ENCODE measurements at places on chromosomes 12 and 14. TPM values are rescaled to one million over a fixed set of nuclear protein-coding genes. Genes with fewer than 3 reads are reported as not detected.

ALG10B gene
- 5.9 TPM for total RNA-seq

PTPRO gene
- 29.9 TPM for total RNA-seq

TSFM gene
- total RNA-seq = 32.1 TPM

SLC7A8 gene
- 8.6 TPM for total RNA-seq

- DNase-seq = no peak
These were observed 66.3 kb downstream of the GPR135 start for GRCh38 chr14:59398841-59399240.

C1QL4 gene
- total RNA-seq = 3.8 TPM

DNA sequence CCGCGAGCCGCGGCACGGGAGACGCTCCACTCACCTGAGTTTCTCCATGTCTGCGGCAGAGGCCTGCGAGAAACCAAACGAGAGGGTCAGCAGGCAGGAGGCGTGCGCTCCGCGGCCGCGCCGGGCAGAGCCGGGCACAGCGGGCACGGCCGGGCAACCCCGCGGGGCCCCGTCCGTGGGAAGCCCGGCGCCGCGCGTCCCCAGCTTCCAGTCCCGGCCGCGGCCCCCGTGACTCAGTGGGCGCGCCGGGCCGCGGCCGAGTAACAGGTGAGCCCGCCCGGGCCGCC lies 19.4 kb downstream of the BEGAIN start:
- no peak for DNase-seq

TAS2R19 gene
- 15.9 TPM for total RNA-seq

- no peak for DNase-seq
These were observed 21.9 kb downstream of the KITLG start for GRCh38 chr12:88558340-88558867.

- no peak for DNase-seq
These were observed 446.7 kb upstream of the GARIN6 start for GRCh38 chr12:99200711-99201384.

- no peak for DNase-seq
These were observed 242.7 kb upstream of the KRR1 start for GRCh38 chr12:75754141-75754540.

DNA sequence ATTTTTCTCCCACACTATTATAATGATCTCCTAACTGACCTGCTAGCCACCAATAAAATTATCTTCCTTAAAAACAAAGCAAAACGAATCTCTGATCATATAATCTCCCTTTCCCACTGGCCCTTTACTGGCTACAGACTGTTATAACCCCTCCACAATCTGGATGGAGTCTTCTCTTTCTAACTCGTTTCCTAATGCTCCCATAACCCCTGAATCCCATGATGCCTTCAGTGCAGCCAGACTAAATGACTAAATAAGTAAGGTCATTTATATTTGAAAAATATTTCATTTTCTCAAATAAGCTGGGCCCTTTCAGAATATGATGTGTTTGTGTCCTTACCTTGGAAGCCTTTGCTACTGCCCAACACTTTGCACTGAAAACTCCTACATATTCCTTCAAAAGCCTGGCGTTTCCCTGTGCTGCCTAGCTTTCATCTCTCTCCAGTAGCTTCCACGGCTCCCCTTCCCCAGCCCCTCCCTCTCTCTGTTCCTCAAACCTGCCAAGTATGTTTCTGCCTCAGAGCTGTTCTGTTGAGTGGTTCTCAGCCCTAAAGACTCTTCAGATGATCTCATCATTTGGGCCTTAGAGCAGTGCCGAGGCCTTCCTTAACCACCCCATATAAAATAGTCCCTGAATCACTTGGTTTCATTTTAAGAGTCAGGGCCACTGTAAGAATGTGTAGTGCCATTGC lies 91.7 kb downstream of the MYRFL start:
- DNase-seq = no peak

ATF1 gene
- total RNA-seq = 49.3 TPM

CLEC14A gene
- 24.2 TPM for total RNA-seq

GRCh38 chr12:2752676-2753371 lies 41.9 kb upstream of the FKBP4 start:
- peak; percentile 54 for DNase-seq

TCL1B gene
- not detected for total RNA-seq

PRIMA1 gene
- total RNA-seq = 4.5 TPM

GRCh38 chr14:72558721-72559120 lies 335.2 kb downstream of the DPF3 start:
- no peak for DNase-seq

DNA sequence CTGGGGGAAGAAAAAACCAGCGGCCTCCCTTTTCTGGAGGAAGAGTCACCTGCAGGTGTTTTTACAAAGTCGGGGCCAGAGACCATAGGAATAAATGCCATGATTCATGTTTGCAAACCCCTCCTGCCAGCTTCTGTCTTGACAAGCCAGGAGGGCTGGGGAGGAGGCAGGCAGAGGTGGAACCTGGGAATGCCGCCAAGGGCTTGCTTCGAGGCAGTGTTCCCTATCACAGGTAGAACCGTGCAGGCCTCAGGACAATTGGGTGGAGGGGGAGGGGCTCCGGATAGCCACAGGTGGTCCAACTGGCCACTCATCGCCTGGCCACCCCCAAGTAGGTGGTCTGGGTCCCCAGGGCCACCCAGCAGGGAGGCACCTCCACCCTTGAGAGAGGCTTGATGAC lies 14.2 kb upstream of the DLK1 start:
- no peak for DNase-seq
